ENCODE measurements at places on chromosomes 16 and 17.
A peak's percentile ranks its signal among the peaks of the same experiment; 100 is the strongest.

DNA sequence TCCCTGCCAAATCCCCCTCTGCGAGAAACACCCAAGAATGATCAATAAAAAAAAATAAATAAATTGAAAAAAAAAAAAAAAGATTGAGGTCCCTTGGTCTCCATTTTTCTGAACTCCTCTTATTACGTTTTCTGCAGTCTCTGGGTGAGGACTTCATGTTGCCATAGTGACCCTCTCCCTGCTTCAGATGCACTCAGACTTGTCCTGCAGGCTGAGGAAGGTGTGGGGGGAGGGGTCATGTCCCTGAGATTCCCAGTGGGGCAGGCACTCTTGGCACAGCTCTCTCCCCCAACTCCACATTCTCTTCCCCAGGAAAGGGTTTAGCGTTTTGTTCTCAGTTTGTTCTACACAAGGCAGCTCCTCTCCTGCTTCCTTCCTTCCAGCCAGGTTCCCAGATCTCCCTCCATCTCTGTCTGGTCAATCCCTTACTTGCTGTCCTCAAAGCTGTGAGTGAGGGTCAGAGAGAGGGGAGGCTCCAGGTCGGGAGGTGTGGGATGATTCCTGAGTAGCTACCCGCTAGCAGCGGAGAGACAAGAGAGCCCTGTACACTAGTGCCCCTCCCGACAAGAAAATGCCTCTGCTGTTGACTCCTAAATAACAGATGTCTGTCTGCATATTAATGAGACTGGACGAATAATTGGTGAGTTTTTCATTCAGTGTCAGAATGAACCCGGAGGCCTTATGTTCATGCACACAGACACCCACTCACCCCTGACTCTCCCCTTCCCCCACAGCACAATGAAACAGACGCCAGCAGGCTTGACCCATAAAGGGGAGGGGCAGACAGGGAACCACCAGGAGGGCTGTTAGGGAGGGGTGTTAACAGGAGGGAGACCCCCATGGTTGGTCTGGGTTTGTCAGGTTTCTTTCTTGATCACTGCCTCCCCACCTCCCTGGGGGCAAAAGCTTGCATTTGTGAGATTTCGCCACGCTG lies 9.2 kb downstream of the RND2 start:
- no peak for DNase-seq

DNA sequence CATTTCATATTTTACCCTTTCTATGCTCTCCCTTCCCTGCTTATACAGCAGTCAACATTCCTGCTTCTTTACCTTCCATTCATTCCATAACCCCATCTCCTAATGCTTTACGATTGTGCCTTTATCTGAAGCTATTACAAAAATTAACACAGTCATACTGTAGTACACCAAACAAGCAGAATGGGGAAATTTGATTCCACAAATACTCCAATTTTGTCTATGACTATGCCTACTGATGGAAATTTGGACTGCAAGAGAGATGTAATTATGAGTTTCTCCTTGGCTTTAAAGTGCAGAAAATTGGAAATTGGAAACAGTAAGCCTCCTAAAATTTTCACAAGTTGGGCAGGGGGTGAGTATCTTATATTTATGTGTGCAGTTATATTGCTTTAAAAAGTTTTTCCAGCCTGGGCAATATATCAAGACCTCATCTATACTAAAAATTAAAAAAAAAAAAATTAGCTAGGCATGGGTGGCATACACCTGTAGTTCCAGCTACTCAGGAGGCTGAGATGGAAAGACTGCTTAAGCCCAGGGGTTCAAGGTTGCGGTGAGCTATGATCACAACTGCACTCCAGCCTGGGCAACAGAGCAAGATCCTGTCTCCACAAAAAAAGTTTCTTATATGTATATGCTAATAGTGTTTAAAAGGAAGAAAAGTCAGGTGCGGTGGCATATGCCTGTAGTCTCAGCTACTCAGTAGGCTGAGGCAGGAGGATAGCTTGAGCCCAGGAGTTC lies 3.0 kb downstream of the APPBP2 start:
- no peak for DNase-seq

DNA sequence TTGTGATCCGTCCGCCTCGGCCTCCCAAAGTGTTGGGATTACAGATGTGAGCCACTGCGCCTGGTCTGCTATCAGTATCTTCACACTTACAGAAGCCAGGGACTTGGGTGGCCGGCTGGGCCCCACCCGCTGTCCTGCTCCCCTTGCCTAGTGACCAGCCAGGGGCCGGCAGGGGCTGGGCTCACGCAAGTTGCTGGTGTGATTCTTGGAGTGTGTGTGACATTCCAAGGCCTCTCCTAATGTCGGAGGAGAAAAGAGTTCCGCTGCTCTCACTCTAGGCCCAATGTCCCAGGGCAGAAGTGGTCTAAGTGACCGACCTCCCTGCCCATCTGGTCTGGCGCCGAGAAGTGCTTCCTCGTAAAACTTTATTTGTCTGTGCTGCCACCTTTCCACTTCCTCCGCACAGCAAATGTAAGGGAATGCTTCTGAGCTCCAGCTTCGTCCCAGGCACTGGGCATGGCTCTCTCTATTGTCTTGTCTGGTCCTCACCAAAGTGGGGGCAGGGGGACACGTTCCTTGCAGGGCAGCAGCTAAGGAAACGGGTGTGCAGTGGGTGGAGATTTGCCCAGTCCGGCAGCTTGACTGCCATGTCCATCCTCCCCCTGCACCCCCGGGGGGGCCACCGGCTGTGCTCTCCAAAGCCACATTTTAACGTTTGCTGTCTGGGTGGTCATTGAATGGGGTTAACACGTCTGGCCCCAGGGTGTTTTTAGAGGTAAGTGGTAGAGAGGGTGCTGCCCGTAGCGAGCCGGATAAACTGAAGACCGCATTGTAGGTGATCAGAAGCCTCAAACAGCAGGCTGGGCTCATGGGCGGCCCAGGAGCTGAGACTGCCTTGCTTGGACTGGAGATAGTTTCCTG lies 7.8 kb upstream of the GSE1 start:
- DNase-seq, result no peak

GRCh38 chr16:49855822-49856671 lies at the start of gene ZNF423:
ZNF423 (minus strand) TSS chr16:49856112; CDS start chr16:49855774, 338 bp downstream.
- DNase-seq, result no peak

- no peak for DNase-seq
These were observed 101.6 kb downstream of the CCT6B start for GRCh38 chr17:34859652-34860051.

- DNase-seq, result peak; percentile 38
These were observed at the start of gene HOXB2 for GRCh38 chr17:48545022-48545375. HOXB2 (minus strand) TSS chr17:48545109; CDS start chr17:48544911, 198 bp downstream.

- no peak for DNase-seq
These were observed 11.1 kb downstream of the CMTM2 start for GRCh38 chr16:66590322-66590721.

GRCh38 chr17:68290268-68290954 lies 516 bp downstream of the SLC16A6 start:
- no peak for DNase-seq

DNA sequence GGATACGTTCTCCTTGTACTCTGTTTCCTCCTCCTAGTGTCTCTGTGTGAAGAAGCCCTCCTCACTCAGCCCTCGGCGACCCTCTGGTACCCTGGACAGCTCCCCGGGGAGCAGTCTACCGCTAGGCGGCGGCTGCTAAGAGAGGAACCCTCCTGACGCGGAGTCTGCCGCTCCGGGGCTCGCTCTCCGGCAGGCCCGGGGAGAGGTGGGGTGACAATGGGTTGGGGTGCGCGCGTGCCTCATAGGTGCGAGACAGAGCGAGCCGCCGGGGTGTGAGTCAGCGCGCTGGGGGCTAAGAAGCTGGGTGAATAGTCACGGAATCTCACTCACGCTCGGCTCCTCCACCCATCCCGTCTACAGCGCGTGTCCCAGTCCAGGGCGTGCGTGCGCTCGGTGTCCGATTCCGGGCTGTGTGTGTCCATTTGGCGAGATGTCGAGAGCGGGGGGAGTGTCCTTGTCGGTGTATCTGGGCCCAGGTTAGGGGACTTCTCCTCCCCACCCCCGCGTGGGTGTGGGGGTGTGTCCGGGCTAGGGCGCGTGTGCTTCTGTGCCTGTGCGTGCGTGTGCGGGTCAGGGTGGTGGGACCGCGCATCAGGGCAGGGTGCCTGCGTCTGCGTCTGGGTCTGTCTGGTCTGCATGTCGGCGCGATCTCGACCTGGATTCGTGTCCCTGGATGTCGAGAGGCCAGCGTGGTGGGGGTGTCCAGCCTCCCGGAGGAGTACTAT lies 577 bp upstream of the HS3ST2 start:
- DNase-seq, result no peak

DNA sequence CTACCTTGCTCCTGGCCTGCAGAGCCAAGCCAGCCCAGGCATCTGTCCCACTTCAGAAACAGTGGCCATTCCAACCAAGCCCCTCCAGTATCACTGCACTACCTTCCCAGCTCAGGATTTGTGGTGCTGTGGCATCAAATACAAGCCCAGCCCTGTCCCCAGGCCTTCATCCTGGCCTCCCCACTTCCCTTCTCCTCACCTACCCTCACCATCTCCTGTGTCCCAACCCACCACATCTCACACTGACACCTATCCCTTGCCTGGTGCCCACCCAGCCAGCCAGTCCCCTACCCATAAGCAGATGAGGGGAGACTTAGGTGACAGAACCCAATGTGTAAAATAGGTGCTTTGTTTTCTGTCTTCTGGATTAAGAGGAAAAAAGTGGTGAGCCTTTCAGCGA lies 66.0 kb upstream of the CDH5 start:
- DNase-seq, result no peak

GRCh38 chr17:59826706-59827453 lies 65.9 kb downstream of the TUBD1 start:
- no peak for DNase-seq

GRCh38 chr17:5583426-5584382 lies 605 bp downstream of the NLRP1 start:
- no peak for DNase-seq

DNA sequence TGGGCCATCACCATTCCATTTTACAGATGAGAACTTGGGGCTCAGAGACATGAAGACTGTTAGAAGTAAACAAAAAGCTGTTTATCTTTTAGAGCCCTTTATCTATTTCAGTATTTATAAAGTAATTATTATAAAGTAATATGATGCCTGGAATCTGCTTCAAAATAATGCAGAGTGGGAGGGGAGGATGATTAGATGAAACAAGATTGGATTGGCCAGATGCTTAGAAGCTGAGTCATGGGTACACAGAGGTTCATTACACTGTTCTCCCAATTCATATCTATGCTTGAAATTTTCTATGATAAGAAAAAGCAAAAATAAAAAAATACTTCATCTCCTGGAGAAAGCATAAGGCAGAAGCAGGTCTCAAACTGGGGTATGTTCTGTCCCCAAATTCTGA lies 29.4 kb downstream of the TOM1L2 start:
- DNase-seq, result no peak

DNA sequence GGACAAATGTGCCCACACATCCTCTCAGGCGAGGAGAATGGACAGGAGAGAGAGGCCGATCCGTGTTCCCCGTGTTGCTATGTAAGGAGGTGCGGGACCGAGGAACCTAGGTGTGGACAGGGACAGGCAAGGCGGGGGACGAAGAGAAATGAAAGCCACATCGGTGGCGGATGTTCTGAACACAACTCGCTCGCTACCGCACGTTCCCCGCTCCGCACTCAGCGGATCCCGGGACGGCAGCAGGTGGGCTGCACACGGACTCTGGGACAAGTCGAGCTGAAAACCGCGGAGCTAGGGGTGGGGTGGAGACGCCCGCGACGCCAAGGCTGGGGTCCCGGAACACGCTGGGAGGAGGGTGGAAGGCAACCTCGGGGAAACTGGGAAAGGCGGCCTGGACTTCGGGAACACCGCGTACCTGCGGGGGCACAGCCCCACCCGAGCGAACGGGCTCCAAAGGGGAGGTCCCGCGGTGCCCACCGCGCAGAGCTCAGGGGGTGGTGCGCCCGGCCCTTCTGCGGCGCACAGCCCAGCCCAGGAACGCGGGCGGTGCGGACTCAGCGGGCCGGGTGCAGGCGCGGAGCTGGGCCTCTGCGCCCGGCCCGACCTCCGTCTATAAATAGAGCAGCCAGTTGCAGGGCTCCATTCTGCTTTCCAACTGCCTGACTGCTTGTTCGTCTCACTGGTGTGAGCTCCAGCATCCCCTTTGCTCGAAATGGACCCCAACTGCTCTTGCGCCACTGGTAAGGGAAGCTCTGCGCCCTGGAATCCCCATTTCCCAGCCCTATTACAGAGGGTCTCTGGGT lies at the start of gene MT1E:
TSS of gene MT1E (plus strand) at position 642 of the 803 bp plus-strand sequence. CDS start at position 713, 71 bp downstream.
- no peak for DNase-seq

GRCh38 chr17:58352596-58353388 lies 791 bp upstream of the SUPT4H1 start:
- DNase-seq, result peak; percentile 63

DNA sequence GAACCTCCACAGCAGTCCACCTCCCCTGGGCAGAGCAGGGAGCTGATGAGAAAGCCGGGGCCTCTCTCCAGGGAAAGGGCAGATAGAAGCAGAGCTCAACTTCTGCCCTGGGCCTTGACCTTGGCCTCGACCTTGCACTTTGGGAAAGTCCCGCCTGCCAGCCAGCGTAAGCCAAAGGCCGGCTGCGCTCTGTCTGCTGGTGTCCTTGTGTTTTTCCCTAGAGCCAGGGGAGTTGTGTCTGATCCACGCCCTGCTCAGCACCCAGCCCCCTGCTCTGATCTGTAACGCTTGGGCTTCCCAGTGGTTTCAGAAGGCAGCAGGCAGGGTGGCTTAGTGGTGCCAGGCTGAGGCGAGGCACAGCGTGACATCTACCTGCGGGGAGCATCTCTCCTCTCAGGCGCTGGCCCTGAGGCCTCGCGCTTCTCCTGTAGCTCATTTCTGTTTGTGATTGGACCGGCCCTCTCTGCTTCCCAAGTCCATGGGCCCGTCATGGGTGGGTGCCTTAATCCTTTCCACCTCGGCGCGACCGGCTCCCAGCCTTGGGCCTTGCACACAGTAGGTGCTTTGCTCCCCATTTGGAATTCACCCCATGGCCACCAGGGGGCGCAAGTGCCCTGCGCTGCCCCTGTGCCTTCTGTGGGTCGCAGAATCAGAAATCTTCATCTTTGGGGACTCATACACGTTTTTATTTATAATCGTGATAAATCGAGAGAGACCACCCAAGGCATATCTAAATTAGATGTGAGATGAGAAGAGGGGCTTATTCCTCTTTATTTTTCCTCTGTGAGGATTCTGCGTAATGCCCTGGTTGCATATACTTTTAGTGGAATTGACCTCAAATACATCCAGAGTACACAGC lies 24.2 kb downstream of the SGSH start:
- peak; percentile 68 for DNase-seq

GRCh38 chr17:40485851-40486521 lies 15.4 kb downstream of the TNS4 start:
- DNase-seq, result no peak

GRCh38 chr17:64158406-64158805 lies 28.5 kb upstream of the ERN1 start:
- DNase-seq, result no peak

GRCh38 chr17:19883537-19884215 lies 15.9 kb upstream of the ULK2 start:
- no peak for DNase-seq

GRCh38 chr16:85759631-85760419 lies 8.9 kb upstream of the C16orf74 start:
- peak; percentile 6 for DNase-seq
